SW 1271 (cell line): ENCODE measurements at places on chromosomes 11 and 22.

GRCh38 chr11:64758330-64759079 lies 1.3 kb downstream of the PYGM start:
- no peak for DNase-seq

GRCh38 chr22:42881982-42882656 lies 25.0 kb upstream of the ARFGAP3 start:
- DNase-seq, result no peak

- no peak for DNase-seq
Observed at GRCh38 chr11:65617136-65617850, 1.7 kb downstream of the PCNX3 start.

DNA sequence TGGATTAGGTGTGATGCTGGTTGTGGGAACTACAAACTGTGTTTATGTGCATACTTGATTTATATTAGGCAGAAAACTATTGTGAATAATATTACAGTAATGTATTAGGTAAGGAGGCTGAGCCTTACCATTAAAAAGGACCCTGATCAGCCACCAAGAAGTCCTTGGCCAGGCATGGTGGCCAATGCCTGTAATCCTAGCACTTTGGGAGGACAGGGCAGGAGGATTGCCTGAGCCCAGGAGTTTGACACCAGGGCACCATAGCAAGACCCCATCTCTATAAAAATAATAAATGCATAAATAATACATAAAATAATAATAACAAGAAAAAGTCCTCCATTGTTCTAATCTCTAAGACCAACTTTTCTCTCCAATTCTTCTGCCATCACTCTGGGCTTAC lies 3.2 kb upstream of the ZBED5 start:
- no peak for DNase-seq

DNA sequence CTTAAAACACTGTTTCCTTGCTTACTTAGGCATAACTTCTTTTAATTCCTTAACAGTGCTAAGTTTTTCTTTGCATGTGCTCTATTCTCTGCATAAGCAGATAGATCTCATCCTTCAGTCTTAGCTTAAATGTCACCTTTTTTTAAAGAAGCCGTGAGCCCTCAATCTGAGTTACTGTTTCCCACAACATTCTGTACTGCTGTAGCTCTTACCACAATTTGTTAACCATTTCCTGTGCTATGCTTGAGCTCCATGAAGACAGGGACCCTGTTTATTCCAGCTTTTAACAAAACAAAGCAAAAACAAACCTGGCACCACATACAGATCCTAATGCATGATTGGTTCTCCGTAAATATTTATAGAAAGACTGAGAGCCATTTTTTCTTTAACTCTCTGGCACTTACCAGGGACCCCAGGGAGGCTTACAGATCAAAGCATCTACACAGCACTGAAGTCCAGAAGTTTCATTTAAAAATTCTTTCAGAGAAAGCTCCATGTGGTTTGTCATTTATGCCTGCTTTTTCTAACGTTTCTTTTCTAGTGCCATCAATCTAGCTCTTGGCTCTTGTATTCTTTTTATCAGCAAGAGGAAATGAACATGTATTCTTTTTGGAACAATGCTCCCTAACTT lies 74.9 kb downstream of the DYNC2H1 start:
- DNase-seq, result no peak

- DNase-seq, result no peak
Observed at GRCh38 chr11:70315716-70316115, 45.2 kb downstream of the PPFIA1 start.

DNA sequence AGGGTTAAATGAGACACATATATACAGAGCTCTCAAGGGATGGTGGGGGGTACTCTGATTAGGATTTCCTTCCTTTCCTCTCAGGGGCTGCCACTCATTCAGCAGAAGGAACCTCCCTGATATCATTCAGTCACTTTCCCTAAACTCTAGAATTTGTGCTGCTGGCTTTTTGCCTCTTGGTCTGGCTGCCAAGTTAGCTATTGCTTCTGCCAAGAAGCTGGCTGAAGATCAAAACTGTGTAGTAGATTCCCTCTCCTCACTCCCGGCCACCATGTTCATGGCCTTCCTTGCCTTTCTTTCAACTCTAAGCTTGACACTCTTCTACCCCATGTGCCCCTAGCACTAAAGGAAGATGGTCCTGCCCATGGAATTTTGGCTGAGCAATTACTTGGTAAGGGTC lies 18.7 kb downstream of the SLC6A5 start:
- DNase-seq, result no peak
